ENCODE measurements at places on chromosomes 4 and X. TPM values are rescaled to one million over a fixed set of nuclear protein-coding genes. Genes with fewer than 3 reads are reported as not detected.
A peak's percentile ranks its signal among the peaks of the same experiment; 100 is the strongest.

DNA sequence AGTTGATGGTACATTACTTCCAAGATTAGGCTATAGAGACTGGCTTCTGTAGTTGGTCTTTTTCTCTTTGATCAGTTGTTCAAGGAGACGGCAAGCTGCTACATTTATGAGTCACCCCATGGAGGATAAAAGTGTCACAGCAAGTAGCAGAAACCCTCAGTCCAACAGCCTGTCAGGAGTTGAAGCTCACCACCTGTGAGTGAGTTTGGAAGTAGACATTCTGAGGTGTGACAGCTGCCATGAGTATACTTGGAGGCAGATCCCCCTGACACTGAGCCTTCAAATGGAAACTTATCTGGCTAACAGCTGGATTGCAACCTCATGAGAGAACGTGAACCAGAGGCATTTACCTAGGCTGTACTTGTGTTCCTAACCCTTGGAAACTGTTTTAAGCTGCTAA is 68.0 kb downstream of the CCNG2 start:
- no peak for DNase-seq

GRCh38 chrX:2677764-2678163 is 13.3 kb upstream of the CD99 start:
- DNase-seq = peak; percentile 97

The CLDN22 gene
- total RNA-seq = not detected

GRCh38 chr4:5444918-5445517 is 263.3 kb downstream of the EVC2 start:
- no peak for DNase-seq

The MAGEB2 gene
- not detected for total RNA-seq

- DNase-seq = no peak
Measured at GRCh38 chrX:104117759-104118158, 5.4 kb downstream of the ZCCHC18 start.

GRCh38 chr4:156255230-156256007 is 301.8 kb upstream of the CTSO start:
- peak; percentile 7 for DNase-seq

DNA sequence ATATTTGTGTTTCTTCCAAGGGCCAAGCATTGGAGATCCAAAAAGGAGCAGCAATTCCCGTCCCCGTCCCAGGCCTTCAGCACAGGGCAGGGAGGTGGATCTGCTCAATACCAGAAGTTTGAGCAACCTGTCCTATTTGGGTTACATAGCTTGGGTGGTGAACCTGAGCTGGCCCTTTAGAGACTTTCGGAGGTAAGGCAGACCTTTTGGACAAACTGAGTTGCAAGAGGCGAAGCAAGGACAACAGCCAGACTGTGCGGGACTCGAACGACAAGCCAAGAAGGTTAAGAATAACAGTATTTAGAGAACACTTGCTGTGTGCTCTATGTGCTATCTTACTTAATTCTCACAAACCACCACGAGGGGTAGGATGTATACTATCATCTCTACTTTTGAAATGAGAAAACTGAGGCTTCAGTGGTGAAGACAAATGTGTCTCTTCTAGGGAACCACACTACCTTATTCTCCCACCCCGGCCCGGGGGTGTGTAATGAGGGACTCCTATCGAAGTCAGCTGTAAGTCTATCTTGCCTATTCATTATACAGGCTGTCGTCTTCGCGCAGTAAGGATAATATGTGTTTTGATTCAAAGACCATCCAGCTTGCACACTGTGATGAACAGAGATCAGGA is 1.3 kb downstream of the NOP14 start:
- DNase-seq = peak; percentile 13

The TMEM150C gene
- total RNA-seq = 0.43 TPM

Data from fibroblast of villous mesenchyme (primary cell).